ENCODE measurements at places on chromosomes 12 and 14.
A peak's percentile ranks its signal among the peaks of the same experiment; 100 is the strongest.

GRCh38 chr12:110091136-110091711, 32.9 kb upstream of the IFT81 start:
- DNase-seq, result no peak

DNA sequence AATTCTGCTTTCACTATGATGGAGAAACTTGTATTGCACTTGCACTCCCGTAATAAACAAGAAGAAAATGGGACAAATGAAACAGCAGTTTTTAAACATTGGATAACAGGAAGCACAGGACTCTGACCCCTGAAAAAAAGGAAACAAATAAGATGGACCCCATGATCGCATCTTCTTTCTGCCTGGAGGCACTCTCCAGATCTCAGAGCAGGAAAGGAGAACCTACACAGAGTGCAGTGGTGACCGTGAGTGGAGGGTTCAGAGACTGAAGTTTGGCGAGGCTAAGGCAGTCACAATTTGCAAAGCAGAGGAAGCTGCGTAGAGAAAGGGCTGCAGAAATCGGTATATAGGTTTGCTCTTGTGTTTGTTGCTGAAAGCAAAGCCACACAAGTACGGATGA, 6.1 kb upstream of the FGF6 start:
- no peak for DNase-seq

DNA sequence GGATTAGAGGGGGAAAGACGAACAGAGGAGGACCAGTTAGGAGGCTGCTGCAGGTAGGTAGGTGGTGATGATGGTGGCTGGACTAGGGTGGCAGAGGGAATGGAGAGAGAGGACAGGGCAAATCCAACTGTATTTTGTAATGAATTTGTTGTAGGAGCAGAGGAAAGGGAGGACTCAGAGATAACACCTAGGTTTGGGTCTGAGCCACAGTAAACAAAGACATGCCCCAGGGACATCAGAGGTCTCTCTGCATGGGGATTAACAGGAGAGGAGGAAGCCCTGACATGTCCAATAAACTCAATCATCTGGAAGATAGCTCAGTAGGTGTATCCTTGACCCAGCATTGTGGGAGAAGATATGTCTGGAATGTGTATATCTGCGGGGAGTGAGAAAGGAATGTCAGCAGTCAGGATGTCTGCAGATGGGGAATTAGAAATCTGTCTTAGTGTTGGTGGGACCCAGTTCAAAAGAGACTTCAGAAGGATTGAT, 4.7 kb upstream of the SLC48A1 start:
- DNase-seq, result peak; percentile 21

DNA sequence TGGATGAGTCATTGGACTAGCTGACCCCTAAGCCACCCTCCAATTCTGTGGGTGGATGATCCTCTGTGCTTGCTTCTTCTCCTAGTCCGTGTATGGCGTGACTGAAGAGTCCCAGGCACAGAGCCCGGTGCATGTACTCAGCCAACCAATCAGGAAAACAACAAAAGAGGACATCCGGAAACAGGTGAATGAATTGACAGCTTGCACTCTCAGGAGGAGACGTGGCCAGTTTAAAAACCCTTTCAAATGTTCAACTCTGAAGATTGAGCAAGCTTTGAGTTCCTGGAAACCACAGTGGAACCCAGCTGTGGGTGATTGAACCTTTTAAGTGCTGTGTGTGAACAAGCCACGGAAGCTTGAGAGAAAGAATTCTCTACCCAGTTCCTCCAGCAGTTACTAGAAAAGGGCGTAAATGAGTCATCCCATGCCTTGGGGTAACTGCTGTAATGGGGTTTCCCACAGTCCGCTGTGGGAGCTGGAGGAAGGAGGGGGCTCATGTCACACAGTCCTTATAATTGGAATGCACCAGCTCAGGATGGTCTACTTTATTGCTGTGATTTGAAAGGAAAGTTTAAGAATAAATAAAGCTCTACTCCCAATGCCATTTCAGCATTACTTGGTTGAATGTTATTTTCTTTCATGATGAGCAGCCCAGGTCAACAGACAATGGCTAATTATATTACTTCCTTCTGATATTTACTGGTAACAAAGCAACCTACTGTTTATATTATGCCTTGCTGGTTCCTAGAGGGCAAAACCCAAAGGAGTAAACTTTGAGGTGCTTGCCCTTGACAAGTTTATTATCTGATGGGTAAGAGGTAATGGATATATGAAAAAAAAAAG, 417.0 kb downstream of the DPF3 start:
- no peak for DNase-seq

GRCh38 chr12:115386946-115387345, 703.0 kb upstream of the TBX3 start:
- no peak for DNase-seq

DNA sequence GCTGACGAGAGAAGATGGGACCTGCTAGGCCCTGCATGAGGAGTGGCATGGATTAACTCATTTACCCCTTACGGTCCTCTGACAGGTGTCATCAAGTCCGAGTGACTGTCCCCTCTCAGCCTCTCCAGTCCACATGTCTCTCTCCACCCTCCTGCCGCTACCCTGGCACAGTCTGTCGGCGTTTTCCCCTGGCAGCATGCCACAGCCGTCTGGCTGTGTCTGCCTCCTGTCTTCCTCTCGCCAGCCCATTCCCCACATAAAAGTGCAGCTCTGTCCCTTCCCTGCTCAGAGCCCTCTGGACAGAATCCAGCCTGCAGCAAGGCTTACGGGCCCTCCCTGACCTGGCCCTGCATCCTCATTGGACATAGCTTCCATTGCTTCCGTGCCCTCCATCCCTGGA, 45.6 kb downstream of the UBE3B start:
- peak; percentile 72 for DNase-seq

DNA sequence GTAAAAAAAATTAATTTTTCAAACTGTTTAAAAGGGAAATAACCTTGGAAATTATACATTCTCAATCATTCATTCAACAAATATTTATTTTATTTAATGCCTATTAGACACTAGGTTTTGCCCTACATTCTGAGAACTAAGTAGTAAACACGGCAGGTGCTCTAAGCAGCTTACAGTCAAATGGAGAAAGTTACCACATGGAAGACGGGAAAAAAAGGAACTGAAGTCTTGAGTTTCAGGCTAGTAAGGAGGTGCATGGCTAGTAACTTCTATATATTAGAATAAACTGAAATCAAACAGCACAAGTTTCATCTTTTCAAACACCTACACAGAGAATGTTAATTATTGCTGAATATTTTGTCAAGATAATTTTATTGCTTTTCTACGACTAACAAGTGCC, 52.9 kb downstream of the C12orf42 start:
- DNase-seq, result no peak

GRCh38 chr14:34018564-34019244, 67.8 kb upstream of the EGLN3 start:
- DNase-seq, result no peak

- DNase-seq, result no peak
These were observed 40.0 kb downstream of the TSPAN9 start for GRCh38 chr12:3117144-3117581.

- no peak for DNase-seq
These were observed 23.8 kb downstream of the CLEC2A start for GRCh38 chr12:9908350-9908749.

DNA sequence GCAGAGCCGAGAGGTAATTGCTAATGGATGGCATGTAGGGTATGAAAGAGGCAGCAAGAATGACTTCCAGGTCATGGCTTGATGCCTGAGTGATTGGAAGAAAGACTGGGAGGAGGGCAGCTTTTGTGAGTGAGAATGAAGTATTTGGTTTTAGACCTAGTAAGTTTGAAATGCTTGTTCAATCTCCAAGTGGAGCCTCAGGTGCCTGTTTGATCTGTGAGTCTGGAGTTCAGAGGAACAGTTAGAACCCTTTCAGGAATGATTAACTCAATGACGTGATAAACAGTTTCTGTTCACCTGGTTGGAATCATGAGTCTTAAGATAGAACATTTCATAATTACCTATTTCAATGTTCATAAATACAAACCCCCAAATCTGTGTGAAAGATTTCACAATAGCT, 10.4 kb downstream of the KCNJ8 start:
- DNase-seq, result no peak

DNA sequence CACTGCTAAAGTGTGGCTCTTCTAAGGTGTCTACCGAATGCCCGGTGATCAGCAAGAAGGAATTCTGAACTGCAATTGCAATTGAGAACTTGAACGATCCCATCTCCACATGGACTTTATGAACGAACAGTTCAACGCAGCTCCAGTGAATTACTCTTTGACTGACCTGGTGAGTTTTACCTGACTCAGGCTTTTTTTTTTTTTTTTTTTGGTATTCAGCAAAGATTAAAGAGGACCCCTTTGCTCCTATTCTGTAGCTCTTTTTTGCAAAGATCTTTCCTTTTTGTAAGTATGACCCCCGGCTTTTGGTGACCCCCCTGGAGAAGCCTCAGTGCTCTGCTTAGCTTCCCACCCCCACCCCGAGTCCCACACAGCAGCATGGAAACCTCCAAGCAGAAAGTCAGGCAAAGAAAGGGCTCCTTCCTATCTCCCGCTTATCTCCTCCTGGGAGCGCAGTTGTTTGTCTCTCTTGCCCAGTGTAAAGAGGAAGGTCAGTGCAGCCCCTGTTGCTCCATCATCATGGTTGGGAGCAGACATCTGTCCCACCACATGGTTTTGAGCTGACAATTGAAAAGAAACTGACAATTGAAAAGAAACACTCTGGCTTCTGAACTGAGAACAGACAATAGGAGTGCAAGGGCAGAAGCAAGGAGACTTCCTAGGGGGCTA, 72.1 kb upstream of the DIO3 start:
- no peak for DNase-seq

DNA sequence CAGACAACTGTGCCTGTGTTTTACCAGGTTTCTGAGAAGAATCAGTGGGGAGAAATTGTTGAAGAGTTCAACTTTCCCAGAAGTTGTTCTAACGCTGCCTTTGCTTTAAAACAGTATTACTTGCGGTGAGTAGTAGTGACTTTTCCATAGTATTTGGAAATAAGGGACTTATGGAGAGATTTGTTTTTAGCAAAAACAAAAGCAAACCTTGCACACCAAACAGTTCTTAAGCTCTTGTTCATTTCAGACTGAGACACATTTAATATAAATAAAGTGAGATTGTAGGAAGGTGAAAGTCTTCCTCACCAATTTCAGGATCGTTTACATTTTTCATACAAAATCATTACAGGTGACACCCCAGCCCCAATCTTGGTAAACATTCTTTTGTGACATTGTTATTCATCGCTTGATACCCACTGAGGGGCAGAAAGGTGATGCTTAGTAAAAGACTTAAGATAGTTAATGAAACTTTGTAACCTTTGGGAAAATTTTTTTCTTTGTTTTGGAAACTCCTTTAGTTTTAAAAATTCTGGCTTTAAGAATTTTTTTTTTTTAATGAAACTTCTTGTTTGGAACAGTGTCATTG, 1.8 kb downstream of the ARID2 start:
- no peak for DNase-seq

GRCh38 chr14:51242545-51243490, 2.8 kb downstream of the TMX1 start:
- no peak for DNase-seq

GRCh38 chr14:99972748-99973466, 92.3 kb upstream of the EVL start:
- no peak for DNase-seq

GRCh38 chr12:116697305-116697704, 40.6 kb downstream of the SPRING1 start:
- no peak for DNase-seq

GRCh38 chr14:23535943-23536342, 15.6 kb downstream of the ZFHX2 start:
- no peak for DNase-seq

DNA sequence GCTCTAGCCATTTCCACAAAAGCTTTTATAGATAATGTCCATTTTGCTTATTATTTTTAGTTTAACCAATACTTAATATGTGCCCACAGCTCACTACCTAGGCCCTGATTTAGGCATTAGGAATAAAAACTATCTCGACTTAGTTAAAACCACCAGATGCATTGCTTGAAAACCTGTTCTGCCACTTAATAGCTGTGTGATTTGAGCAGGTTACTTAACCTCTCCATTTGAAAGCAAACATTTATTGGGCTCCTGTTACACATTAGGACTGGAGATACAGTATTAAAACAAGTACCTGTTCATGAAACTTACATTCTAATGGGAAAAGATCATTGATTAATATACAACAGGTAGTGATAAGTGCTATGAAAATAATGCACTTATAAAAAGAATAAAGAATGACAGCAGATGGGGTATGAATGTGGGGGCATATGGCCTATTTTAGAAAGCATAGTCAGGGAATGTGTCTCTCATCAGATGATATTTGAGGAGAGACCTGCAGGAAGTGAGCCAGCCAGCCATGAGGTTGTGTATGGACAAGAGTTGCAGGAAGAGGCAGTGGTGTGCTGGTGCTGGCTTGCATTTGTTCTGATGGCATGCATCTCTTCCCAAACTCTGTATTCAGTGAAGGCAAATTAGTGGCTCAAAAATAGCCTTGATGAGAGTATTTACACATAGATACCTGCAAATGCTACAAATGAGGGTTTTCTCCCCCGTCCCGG, 34.3 kb downstream of the NOPCHAP1 start:
- no peak for DNase-seq

- DNase-seq, result no peak
These were observed 29.7 kb downstream of the RAD9B start for GRCh38 chr12:110531741-110532333.

DNA sequence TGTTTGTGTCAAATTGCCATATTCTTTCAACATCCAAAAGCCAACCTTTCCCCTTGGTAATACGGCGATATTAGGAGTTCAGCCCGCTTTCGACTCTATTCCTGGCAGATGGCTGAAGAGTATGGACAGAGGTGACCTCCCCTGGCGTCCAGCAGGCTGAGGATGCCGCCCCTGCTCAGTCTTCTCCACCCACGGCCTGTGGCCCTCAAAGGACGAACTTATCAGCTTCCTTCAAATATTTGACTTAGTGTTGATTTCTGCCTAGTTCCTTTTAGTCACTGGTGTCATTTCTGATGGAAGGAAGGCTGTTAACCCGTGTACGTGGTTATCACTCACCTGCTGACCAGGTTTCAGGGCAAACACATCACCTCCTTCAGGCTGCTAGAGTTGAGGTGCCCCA, 65.0 kb downstream of the TESC start:
- no peak for DNase-seq

- DNase-seq, result no peak
These were observed 111.1 kb upstream of the PLEKHA5 start for GRCh38 chr12:19018302-19018970.

- peak; percentile 75 for DNase-seq
These were observed 272 bp downstream of the HECTD1 start for GRCh38 chr14:31207287-31207754.

DNA sequence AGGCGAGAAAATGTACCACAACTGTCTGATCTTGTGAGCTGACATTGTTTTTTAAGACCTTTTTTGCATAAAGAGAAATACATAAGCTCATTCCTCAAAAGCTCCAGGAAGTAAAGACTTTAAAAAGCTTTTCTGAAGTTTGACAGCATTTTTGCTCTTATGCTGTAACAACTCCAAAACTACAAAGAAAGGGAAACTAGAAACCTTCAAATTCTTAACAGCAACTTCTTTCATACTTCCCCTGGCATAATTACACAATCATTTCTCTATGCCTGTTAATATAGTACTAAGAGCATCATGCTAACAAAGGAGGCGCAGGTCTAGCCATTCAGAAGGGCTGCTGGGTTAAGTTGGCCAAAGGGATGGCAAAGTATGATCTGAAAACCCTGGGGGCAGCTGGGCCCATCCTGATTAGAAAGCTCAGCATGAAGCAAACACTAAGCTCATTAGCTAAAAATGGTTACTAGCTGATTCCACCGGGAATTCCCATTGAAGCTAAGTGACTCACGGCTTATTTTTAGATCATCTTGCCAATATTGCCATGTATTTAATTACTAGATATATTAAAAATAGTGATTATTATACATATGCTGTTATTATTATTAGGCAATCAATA, 26.1 kb upstream of the ANP32D start:
- no peak for DNase-seq

Data from NCI-H2171 (cell line).